GM23248 (cell line): ENCODE measurements at places on chromosomes 11 and 22.

GRCh38 chr11:1779034-1779805, 15.5 kb upstream of the CTSD start:
- no peak for DNase-seq

DNA sequence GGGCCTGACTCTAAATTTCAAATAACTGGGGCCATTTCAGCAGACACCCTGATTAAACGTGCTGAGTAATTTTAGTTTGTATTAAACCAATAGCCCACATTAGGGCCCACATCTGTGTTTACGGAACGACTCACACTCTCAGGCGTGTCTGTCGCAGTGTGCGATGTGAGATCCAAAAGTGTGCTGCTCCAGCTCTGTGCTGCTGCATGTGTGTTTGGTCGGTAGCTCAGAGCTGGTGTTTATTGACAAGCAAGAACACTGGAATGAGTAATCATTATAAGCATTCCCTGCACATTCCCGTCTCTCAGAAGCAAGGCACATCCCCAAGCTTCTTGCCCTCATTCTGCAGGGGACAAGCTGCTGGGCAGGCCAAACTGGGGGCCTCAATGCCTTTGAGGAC, 7.8 kb downstream of the OPCML start:
- DNase-seq = no peak

DNA sequence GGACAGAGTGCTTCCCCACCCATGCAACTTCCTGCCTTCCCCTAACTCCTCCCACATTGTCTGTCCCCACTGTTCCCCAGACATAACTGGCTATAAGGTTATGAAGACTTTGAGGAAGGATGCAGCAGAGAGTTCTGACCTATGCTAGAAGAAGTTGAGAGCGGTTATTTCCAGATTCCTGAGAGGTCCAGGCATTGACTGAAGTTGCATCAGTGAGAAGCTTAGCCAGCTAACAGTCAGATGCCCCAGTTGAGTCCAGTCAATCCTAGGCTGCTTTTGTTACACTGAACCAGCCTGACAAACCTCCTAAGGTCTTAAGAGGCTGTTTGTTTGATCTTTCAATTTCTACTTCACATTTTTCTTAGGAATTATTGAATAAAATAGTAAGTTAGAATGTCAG, 937.9 kb upstream of the CCDC90B start:
- DNase-seq = no peak

GRCh38 chr22:36463783-36464184, 17.7 kb downstream of the TXN2 start:
- no peak for DNase-seq

DNA sequence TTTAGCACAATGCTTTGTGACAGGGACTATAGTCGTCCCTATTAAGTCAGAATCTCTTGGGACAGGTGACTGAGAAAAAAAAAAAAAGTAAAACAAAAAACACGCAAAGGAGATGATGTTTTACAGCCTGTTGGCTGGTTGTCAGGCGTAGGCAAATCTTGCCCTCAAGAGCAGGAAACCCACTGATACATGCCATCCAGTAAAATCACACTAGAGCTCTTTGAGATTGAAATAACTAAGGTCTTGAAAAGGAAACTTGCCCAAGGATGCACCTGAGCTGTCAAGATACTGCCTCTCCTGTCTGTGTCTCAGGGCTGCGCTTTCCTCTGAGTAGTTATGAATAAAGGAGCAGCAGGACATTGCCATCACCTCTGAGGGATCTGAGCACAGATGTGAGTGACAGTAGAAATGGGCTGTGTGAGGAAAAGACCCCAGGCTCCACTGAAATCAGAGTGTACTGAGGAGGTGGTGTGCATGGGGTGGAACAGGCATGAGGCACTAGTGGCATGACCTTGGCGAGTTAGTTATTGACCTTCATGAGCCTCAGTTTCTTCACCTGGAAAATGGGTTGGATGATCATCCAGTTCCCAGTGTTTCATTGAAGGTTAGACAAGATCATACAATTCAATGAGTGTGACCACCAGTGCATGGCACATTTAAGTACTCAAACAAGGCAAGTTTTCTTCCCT, 23.3 kb downstream of the MICAL2 start:
- no peak for DNase-seq

GRCh38 chr11:130699561-130699960, 216.7 kb downstream of the SNX19 start:
- no peak for DNase-seq

- DNase-seq = no peak
These were observed 138.8 kb downstream of the LRRC4C start for GRCh38 chr11:41320653-41321052.

- no peak for DNase-seq
These were observed 644 bp downstream of the TMEM134 start for GRCh38 chr11:67468456-67468758.

DNA sequence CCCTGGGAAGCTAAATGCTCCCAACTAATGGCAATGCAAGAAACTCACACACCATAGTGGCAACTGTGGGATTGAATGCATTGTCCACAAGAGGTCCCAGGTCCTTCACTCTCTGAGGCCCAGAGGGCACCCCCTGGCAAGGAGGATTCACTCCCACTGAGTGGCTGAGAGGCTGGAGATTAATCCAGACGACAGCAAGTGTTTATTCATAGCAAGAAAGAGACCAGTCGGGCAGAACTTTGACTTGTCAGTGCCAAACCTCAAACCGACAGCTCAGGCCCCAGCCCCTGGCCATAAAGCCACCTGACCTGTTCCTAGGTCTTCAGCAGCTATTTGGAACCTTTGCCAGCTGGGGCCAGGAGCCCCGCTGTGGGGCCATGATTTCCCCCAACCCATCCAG, 54.5 kb upstream of the MPEG1 start:
- DNase-seq = no peak

DNA sequence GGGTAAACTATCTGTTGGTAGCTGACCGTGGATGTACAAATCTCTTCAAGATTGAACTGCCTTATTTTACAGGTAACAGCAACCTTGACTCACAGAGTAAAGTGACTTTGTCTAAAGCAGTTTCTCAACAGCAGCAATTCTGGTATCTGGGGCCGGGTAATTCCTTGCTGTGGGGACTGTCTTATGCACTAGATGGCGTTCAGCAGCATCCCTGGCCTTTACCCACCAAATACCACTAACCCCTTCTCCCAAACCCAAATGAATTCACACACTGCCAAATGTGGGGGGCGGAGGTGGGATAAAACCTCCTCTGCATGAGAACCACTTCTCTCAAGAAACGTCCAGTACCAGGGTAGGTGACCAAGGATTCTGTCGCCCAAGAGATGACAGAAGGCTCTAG, 1.7 kb upstream of the INCENP start:
- DNase-seq = peak; percentile 12

- DNase-seq = no peak
These were observed 18.4 kb downstream of the TTC12 start for GRCh38 chr11:113332638-113333329.

GRCh38 chr11:45238724-45239123, 47.4 kb downstream of the SYT13 start:
- peak; percentile 72 for DNase-seq

- no peak for DNase-seq
These were observed 18.9 kb upstream of the SLC22A12 start for GRCh38 chr11:64572143-64572542.

DNA sequence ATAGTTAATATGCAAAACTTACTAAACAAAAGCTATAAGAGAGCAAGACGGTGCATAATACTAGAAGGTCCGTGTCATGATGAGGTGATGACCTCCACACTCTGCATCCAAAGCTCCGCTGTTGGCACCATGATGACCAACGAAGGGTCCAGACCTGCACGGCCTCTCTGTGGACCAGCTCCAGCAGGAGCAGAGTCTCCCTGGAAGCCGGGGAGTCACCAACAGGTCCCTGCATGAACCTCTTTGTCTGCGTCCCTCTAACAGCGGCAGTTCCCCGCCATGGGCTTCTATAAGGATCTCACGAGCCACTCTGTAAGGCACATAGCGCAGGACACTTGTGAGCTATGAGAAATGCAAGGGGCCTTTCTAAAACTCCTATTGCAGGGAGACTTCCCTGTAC, 517.3 kb downstream of the BRD1 start:
- no peak for DNase-seq

DNA sequence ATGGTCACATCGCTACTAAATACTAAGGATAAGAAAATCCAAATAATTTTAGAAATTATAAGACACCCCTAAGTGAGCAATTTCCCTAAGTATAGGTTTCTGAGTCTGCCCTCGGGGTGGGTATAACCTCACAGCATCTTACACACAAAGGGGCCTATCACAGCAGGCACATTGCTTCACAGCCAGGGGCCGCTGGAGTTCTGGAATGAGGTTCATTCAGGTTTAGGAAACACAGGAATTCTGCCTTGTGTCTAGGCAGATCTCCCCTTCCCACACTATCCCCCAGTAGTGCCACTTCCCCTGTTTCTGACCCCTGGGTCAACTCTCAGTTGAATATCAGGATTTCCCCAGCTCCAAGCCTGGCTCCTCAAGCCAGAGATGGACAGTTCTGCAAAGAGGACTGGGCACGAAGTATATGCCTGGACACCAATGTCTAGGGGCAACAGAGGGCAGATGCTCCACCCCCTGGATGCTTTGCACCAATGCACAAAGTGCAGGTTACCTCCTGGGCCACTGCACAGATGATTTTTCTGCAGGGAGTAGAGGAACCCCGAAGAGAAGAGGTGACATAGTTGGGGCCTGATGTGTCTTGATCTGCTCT, 11.4 kb downstream of the TUBA8 start:
- no peak for DNase-seq

DNA sequence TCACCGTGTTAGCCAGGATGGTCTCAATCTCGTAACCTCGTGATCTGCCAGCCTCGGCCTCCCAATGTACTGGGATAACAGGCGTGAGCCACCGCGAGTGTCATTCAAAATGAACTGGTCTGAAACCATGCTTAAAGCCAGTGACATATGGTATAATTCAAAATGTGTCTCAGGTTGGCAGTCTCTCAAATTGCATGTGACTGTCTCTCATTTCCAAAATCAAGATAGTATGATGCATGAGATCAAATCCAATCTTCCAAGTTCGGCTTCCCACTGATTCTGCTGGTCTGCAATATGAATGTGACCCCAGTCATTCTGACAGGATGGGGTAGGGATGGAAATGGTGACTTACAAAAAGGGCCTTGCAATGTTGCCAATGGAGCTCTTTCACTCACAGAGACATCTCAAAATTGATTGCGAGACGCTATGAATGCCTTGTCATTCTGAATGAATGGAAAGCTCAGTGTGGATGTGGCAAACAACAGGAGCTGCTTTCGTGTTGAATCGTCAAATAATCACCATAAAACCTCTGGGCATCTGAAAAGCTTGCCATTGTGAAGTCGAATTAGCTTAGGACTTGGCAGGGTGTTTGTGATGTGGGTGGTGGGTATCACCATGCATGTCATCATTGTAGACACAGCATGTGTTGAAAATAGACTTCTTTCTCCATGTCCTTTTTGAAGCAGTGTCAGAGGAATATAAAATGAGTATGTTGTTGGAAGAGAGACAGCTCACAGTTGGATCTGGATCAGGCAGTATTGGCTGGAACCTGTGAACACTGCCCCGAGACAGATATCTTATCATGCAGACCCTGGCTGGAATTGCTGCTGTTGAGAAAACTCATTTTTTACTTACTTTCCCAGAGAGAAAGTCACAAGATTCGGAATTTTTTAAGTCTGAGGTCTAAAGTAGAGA, 12.2 kb downstream of the SLN start:
- no peak for DNase-seq

GRCh38 chr11:130979386-130979972, 63.2 kb upstream of the SNX19 start:
- peak; percentile 76 for DNase-seq

GRCh38 chr11:59755701-59756557, 753 bp downstream of the STX3 start:
- peak; percentile 86 for DNase-seq

- no peak for DNase-seq
These were observed 514 bp downstream of the KRTAP5-9 start for GRCh38 chr11:71548716-71549151.

- peak; percentile 93 for DNase-seq
These were observed 12.5 kb downstream of the NNMT start for GRCh38 chr11:114308689-114309089.

DNA sequence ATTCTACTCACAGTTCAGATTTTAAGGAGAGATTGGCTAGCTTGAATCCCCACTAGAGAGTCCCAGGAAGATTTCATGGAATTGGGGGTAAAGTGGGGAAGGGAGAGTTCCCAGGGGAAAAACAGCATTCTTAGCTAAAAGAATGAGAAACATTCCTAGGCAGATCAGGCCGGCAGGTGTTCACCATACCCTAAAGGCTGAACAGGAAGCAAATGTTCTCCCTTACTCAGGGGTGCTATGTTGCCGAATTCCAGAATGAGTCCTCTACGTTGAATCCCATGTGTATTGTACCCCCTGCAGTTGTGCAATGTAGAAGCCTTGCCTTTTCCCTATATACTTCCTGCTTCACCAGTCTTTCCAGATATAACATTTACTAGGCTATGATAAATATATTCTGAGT, 135.2 kb upstream of the NCAM1 start:
- DNase-seq = no peak

DNA sequence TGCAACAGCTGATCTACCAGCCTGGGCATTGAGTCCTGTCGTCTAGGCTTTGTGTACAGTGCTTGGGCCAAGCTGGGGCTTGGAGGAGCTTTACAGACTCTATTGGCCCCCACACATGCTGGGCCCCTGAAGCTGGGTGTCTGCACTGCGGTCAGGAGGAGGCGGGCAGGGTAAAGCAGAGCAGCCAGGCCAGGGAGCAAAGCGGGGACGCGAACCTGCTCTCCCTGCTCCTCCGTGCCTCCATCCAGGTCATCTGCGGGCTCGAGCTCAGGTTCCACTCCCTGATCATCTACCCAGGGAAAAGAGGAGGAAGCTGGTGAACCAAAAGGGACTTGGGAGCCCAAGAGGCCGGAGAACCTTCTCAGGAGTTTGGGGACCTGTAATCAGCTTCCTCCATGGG, 27.0 kb downstream of the USH1C start:
- DNase-seq = no peak

DNA sequence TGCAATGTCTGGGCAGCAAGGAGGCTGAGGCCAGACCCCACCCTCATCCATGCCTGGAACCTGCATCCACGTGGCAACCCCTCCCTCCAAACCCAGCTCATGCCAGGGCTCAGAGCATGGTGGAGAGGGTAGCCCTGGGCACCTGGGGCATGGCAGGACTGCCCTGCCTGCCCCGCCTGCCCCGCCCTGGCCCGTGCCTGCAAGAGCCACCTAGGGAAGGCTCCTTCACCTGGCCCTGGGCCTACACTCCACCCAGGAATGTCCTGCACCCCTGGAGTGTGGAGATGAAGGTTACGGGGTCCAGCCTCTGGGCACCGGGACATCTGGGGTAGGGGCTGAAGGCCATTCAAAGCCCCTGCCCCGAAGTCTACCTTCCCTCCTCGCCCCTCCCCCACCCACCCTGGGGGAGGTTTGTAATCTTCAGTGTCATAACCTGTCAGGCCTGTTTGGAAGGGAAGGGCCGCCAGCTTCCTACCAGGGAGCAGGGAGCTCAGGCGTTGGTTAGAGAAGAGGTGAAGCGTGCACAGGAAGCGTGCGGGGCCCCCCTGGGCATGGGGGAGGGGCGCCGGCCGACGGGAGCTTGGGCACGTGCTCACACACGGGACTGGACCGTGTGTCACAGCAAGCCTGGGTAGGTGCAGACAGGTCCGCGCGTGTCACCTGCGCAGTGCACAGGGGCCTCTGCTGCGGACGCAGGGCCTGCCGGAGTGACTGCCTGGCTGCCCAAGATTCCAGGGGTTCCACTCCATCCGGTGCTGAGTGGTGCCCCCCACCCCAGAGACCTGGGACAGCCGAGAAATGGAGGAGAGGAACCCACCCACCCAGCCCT, 30.7 kb upstream of the TH start:
- no peak for DNase-seq
